DMS79 treated with DMSO at 0.1 percent for 48 hours (cell line): ENCODE measurements at places on chromosomes 2 and 18.

GRCh38 chr2:38440655-38441054 lies 63.6 kb upstream of the ATL2 start:
- DNase-seq: no peak

GRCh38 chr18:59610546-59611140 lies 86.6 kb downstream of the CCBE1 start:
- no peak for DNase-seq

DNA sequence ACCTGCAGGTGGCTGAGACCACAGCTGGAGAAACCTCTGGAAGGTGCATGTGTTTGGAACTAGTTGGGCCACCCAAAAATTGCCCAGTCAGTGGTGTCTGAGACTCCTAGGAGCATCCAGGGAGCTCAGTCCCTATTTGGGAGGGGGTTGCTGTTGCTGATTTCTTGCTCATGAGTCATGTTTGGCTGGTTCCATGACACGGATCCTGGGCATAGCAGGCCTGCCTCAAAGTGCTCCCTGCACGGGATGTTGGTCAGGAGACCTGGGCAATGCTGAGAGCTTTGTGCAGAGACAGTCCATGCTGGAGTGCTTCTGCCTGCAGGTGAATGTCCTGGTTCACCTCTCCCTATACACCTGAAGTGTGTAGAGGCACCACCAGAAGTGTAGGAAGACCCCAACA lies 194.2 kb downstream of the GLI2 start:
- DNase-seq: no peak

DNA sequence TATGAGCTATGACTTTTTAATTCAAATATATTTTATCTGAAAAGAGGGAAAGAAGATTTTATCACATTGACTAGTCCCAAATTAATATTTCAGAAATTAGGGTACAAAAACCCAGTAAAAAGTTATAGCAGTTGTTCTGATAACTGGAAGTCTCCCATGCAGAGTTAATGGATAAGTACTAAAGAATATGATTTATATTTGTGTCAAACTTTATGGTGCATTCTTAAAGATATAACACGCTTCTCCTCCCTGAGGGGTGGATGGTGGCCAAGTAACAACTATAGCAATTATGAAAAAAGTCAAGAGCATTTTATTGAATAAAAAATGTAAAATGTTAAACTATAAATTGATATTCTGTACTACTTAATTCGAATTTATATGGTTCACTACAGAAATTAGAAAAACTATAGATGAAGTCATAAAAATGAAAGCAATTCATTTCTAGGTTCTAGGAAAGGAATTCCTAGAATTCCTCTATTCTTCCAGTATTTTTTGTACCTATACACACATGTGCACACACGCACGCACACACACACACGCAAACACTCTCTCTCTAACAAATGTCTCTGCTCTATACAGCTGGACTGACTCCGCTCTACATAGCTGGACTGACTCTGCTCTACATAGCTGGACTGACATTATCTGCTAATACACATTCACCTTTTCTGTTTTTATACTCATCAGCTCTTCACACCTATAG lies 111.3 kb downstream of the PRELID3A start:
- DNase-seq: no peak

- no peak for DNase-seq
Measured at GRCh38 chr2:85935746-85936208, 47.0 kb upstream of the ST3GAL5 start.

GRCh38 chr2:73050121-73050545 lies 21.4 kb downstream of the SFXN5 start:
- no peak for DNase-seq

DNA sequence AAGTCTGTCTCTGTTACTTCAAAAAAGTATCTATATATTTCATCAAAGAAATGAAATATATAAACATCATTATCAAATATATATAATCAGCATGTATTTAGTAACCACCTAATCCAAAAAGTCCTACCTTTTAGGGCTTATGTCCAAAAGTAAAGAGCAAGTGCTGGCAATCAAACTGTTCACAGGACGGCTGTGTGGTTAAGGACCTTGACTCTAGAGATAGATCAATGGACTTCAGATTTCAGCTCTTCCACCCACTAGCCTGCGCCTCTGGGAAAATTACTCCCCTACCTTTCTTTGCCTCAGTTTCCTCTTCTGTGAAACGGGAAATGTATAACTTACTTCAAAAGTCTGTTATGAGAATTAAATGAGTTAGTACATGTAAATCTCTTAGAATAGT lies 29.4 kb downstream of the SATB2 start:
- no peak for DNase-seq

DNA sequence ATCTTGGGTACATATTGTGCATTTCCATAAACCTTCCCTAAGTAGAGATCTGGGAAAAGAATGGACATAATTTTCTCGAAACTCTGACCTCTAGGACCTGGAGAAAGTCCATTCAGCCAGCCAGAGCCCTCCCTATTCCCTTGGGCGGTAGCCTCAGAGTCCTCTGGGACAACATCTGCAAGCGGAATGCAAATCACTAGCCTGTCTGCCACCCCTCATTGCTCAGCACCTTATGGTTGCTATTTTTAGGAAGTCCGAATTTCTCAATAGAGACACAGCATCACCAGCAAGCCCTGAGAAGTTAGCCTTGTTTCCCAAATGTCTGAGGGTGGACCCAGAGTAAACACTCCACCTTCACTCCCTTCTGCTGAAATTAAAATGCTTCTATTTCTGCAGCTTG lies 17.6 kb upstream of the CD28 start:
- no peak for DNase-seq

DNA sequence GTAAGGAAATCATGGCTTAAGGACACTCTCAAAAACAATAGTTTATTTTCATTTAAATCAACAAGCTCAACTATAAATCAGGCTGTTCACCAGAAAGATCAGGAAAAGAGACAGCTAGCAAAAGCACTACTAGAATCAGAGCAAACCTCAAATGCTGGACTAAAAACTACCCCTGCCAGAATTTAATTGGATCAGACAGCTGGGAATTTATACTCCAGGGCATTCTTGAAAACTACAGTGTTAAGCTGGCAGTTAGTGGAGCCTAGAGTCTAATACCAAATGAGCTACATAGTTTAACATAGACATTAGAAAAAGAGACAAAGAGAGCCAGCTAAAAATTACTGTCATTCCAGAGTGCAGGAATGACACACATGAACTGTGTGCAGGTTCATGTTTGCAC lies 1016.4 kb upstream of the CRIM1 start:
- no peak for DNase-seq

DNA sequence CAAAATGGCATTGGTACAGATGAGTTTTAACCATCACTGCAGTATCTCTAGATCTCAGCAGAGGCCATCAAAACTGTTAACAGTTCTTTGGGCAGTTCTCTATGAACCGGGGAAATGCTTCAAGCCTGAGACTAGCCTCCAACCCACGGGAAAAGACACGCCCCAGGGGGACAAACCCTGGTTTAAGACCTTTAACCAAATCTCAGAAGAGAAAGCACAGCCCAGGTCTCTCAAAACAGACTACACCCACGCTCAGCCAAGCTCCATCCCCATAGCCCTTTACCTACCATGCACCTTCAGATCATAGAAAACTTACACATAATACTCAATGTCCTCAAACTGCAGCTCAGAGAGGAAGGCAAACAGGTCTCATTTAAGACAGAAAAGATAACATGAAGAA lies 78.3 kb downstream of the TMEM163 start:
- DNase-seq: no peak

DNA sequence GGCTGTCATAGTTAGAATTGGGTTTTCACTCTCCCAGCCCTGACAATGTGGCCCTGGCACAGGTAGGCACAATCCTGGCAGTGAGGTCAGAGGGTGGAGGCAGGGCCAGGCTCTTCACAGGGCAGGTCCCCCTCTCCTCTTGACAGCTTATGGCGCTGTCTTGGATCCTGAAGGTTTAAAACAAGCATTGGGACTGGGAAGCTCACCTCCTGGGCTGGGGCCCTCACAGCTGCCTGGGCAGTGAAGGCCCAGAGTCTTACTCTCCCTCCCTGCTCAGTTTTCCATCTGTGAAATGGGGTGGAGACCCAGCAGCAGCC lies 23.3 kb downstream of the LBH start:
- no peak for DNase-seq

DNA sequence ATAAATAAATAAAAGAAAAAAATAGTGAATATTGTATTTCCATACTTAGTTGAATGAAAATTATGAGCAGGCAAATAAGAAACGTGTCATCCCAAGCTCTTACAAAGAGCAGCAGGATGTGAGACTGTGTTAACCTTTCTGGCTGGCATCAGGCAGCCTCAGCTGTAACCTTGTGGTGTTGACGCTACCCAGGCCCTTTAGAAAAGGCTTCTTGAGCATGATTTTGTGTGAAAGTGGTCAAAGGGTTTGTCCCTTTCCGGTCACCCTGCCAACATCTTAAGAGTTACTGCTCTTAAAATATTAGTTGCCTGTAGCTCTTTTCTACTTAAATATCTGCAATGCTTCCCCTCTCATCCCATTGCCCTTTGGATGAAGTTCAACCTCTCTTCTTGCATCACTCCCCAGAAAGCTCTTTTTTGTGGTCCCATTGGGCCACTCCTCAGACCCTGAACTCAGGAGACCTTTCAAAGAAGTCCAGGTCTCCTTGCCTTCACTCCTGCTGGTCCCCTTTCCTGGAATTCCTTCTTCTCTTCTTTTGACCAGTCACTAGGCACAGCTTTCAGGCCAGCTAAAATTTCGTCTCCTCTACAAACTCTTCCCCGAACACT lies 35.0 kb downstream of the RHOB start:
- peak; percentile 52 for DNase-seq

DNA sequence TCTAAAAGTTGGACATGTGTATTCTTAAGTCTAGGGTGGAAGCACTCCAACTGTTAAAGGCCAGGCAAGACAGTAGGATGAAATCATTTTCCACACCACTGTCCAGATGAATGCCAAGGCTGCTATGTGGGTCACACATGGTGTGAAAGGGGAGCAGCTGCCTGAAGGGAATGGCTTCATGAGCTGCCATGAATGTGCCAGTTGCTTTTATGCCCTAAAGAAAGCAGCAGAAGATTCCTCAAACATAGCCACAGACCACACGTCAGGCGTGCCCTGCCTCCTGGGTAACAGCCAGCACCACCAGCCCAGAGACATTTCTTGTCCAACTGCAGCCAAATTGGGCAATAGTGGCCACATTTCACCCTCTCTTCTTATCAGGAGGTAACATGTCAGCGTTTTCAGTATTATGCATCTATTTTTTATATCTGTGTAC lies 130.2 kb downstream of the MTCL1 start:
- DNase-seq: no peak

DNA sequence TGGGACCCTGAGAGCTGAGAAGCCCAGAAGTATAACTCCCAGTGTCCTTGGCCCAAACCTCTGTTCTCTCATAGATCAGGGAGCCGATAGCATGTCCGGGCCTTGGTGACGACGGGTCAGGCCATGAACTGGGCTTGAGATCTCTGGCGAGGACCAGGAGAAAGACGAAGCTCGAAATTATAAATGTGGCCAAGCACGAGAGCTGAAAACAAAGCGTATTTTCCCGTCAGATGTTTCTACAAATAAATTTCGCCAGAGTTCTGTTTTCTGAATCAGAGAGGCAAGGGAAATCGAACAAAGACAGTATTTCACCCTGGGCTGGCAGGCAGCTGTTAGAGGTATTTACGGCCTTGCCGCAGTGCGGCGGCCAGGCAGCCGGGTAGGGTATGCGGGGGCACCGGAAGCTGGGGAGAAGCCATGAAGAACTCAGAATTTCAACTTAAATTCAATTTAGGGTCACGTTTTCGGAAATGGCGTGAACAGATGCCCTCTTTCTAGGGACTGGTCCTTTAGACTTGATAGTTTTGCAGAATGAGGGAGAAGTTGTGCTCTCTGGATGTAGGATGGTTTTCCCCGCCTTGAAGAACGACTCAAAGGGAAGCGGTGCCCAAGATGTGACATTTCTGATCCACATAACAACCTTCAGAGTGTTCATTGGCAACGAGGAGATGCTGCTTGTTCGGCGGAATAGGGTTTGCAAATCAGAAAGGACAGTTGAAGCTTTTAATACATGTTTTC lies 9.6 kb downstream of the HOXD8 start:
- DNase-seq: peak; percentile 30

GRCh38 chr18:79989195-79989497 lies 783 bp upstream of the TXNL4A start:
- no peak for DNase-seq

DNA sequence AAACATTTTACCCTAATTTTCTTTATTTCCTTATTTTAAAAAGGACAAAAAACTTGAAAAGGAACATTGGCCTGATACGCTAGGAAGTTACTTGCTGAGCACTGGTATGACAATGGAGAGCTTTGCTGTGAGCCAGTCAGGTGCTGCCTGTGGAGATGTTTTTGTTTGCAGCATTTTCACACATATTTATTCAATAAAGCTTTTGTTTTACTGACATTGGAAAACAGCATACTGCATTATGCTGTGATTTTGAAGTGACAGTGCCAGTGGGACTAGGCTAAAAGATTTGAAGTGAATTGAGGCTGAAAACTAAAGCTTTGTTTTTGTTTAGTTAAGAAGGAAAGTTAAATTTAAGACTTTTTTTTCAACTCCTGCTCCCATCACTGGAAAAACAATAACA lies 470.7 kb upstream of the ZEB2 start:
- no peak for DNase-seq

- DNase-seq: peak; percentile 97
Measured at GRCh38 chr2:196926562-196927375, at the start of gene PGAP1. Gene PGAP1 (minus strand): TSS chr2:196926707. CDS start chr2:196926616, 91 bp downstream.
